ENCODE measurements at places on chromosomes 13 and 19.

DNA sequence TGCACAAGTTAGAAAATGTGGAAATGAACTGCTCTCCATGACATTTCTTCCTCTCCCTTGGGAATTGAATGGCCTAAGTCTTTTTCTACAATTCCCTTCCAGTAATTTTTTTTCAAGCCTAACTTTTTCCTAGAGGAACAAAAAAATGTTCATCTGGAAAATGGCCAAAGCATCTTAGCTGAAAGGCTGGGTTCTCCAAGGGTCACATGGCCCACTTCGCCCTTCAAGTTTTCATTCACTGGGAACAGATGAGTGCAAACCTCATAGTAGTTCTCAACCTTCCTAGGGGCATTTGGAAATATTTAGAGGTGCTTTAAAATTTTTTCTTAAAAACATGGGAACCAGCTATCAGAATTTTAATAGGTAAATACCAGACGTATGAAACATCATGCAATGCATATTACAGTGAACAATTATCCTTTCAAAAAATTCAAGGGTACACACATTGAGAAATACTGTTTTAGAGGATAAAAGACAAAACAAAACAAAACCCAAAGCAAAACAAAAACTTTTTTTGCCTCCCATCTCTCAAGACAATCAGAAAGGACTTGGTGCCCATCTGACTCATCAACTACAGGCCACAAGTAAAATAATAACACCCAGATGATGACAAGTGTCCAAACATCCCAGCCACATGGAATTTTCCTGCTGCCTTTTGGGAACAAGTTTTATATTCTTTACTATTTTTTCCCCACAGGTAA, 208.8 kb downstream of the SLITRK6 start:
- no peak for DNase-seq

GRCh38 chr19:17872251-17873001, 681 bp downstream of the SLC5A5 start:
- DNase-seq: no peak

DNA sequence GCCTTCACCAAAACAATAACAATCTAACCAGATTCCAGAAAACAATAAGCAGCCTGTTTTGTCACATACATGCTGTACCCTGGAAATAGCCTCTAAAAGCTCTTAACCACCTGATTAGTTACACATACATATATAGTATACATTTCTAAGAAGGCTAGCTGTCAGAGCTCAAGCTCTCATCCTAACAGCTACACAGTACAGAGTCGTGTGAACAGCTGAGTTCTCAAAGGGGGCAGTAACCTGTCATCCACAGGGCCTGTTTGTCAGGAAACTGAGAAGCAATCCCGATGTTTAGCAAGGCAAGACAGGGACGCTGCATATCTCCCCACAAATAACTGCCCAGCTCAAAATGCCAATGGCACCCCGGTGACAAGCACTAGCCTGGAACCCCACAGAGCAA, 56.9 kb downstream of the STK24 start:
- no peak for DNase-seq

DNA sequence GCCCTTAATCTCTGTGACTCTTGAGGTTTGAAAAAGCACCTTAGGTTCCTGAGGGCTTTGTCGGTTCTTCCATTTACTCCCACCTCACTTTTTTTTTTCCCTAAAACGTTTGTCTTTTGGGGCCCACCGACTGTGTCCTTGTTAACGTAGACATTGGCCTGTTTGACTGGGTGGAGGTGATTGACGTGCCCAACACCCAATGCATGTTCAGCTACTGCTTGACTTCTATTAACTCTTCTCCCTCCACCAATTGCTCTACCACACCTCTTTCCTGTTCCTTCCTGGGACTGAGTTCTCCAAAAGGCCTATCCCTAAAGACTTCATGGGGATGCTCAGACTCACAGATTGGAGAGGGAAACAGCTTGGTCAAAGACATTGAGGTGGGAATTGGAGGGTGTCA, 17.3 kb downstream of the CKM start:
- DNase-seq: no peak

- DNase-seq: no peak
These were observed 15.2 kb downstream of the PLEKHF1 start for GRCh38 chr19:29680447-29680846.

DNA sequence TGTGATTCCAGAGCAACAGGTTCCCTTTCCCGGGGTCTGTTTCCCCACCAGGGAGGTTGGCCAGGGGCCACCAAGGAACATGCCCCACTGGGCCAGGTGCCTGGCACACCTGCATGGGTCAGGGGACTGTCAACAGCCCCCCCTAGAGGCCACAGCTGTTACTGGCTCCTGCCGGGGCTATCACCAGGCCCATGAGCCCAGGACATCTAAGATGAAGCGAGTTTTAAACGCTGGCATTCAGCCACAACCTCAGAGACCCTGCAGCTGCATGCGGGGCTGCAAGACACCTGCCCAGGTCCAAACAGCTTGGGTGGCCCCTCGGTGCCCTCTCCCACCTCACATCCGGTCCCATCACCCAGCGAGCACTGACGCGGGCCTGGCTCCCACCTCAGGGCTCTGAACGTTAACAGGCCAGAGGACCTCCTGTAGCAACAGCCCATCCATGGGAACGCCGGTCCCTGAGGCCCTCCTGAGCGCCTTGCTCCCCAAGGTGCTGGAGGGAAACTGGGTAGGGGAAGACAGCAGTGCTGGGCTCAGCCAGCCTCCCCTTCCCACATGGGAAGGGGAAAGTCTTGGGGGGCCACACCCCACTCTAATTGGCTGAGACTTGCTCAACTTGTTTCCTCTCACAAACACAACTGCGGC, 12.0 kb downstream of the KHSRP start:
- no peak for DNase-seq

- no peak for DNase-seq
These were observed 9.4 kb downstream of the ITPKC start for GRCh38 chr19:40726279-40726678.

DNA sequence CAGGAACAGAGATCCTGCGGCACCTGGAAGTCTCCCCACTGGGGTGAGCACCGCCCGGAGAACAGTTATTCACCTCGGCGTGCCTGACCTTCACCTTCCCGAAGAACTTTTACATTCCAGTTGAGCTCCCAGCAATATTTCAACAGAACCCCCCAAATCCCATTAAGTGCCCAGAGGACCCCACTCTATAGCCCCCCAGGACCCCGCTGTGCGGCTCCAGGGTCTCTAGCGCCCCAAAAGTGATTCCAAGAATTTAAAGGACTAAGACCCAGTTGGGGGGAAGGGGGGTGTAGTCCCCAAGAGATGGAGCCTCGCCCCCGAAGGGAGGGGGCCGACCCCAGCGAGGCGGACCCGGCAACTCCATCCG, 480 bp downstream of the GPR108 start:
- DNase-seq: no peak

GRCh38 chr19:30059741-30060457, 117.9 kb downstream of the URI1 start:
- no peak for DNase-seq

GRCh38 chr19:35843676-35844481, 8.4 kb downstream of the NPHS1 start:
- no peak for DNase-seq

GRCh38 chr19:664913-665443, 2.0 kb upstream of the RNF126 start:
- no peak for DNase-seq

DNA sequence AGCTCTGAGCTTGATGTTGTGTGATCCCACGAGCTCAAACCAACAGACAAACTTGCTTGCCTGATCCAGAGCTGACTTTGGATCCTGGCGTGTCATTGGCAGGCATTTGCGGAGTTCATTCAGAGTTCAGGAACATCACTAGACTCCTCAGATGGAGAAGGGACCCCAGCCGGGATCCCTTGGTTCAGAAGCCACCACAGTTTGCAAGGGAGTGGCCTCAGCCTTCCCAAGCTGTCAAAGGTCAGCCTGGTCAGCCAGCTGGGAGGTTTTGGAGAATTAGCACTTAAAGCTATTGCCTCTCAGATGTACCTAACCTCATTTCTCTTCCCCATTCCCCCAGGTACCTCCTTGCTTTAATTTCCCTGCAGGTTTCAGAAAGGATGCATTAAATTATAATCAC, 208.8 kb upstream of the SOX21 start:
- DNase-seq: no peak

GRCh38 chr13:102900193-102900608, 54.4 kb downstream of the ERCC5 start:
- DNase-seq: no peak

DNA sequence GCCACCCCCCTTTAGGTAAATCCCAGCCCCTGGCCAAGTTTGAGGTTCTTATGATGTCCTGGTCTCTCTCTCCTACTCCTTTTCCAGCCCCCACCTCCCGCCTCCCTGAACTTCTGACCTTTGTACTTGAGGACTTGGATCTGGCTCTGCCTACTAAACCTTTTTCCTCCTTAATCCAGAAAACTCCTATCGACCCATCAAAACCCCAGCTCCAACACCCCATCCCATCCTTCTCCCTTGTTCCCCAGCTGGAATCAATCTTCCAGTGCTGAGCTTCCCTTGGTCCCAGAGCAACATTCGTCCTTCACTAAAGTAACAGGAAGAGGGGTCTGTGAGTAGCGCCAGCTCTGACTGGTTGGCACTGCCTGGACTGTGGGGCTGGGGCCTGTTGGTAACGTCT, 17.3 kb upstream of the UQCR11 start:
- no peak for DNase-seq

DNA sequence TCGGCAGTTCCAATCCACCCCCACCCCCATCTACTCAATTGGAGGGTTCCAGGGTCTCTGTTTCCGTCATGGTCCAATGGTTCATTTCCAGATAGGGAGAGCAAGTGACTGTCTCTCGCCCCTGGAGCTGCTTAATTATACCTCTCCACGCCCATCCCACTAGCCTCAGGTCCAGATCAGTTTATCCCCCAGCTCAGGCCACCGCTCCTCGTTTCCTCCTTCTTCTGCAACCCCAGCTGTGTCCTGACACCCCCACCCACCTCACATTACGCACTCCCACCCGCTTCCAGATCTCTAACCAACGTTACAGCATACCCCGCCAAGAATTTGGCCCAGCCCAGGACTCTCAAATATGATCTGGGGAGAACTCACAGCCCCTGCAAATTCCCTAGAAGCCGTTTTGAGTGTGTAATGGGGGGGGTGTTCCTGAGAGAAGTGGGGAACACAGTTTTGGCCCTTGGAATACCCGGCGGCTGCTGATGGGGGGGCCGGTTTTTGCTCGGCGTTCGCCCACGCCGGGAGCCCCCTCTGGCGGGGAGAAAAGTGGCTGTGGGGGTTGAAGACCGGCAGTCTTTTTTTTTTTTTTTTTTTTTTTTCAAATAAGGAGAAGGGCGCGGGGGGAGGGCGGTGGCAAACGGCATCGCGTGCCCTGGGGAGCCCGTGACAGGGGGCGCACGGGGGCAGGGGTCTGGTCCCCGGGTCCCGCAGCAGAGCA, 1.7 kb upstream of the PDE4A start:
- no peak for DNase-seq

DNA sequence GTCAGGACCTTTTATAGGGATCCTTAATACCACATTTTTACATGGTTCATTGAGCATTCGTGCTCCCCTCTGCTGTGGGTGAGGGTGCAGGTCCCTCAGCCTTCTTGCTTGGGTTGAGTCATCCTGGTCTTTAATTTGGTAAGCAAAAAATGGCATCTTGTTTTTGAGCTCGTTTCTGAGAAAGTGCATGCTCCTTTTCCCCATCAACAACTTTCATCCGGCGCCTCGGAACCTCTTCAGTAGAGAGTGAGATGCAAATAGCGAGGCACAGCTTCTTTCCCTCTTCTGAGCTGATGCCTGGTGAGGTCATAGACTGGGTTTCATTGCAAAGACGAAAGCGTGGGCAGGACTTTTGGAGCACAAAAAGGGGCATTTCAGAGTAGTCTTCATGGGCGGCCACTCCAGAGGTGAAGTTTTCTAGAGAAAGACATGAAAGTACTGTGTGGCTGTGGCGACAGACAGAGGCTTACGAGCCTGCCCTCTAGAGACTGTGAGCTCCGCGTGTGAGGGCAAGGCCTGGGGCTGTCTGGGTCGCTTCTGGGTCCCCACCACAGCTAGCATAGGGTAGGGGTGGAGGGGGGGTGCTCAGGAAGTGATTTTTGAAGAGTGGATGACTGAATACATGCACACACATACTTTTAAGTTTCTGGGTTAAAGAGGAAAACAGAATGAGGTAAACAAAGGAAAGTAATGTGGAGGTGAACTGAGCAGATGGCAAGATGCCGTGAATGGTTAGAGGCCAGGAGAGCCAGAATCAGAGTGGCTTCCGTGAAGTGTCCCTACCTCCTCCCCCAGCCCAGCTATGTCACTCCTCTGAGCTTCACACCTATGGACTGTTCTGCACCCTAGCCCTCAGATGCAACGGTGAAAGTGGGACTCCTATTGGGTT, 44.3 kb downstream of the BBC3 start:
- no peak for DNase-seq

GRCh38 chr13:88937384-88937783, 1266.2 kb downstream of the SLITRK5 start:
- no peak for DNase-seq

DNA sequence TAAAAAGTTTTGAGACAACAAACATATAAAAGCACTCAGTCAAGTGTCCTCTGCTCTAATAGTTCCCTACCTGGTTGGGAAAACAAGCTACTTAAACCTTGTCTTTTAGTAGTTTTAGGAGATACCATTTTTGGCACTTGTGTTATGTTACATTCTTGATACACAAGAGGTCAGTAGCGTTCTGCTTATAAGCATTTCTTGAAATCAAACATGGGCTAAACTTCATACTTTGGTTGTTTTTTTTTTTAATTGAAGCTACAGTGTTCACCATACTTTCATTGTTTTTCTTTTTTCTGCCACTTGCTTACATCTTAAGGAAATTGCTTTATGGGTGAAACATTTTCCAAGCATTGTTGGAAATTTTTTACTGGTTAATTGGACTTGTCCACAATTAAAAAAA, 12.9 kb downstream of the NHLRC3 start:
- no peak for DNase-seq

GRCh38 chr19:3966051-3967017, 4.6 kb downstream of the DAPK3 start:
- no peak for DNase-seq

DNA sequence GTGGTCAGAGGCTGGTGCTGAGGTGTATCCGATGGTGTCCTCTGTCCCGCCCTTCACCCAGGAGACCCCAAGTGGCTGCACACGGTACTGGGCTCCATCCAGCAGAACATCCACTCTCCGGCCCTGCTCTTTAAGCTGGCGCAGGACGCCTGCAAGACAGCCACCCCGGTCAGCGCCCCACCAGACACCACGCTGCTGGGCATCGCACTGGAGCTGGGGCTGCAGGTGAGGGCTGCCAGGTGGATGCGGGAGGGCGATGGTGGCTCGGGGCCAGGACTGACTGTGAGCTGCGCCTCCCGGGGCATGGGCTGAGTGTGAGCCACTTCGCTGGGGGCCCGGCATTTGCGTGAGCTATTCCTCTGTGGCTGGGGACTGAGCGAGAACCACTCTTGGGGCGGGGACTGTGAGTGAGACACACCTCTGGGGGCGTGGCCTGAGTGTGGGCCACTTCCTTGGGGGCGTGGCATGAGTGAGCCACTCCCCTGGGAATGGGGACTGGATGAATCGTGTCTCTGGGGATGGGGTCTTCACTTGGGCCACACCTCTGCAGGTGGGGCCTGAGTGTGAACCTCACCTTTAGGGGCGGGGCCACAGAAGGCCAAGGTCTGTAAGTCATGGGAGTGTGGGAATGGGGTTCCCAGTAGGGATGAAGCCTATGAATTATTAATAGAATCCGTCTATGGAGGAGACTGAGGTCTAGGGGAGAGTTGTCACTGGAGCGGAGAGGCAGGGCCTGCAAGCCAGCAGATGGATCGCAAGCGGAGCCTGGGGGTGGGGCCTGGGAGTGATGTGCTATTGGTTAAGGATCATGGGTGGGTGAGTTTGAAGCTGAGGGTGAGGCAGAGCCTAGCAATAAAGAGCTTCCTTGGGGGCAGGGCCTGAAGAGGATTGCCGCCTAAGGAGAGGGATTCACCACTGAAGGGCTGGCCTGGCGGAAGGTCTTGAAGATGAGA, 30.5 kb downstream of the ZSWIM4 start:
- DNase-seq: no peak

All from keratinocyte (primary cell).